ENCODE measurements at places on chromosomes 6 and 20. TPM values are rescaled to one million over a fixed set of nuclear protein-coding genes. Genes with fewer than 3 reads are reported as not detected.

LST1 gene
- polyA plus RNA-seq, result 0.18 TPM

CST4 gene
- polyA plus RNA-seq, result not detected

LRRN4 gene
- polyA plus RNA-seq, result 0.06 TPM

HEBP2 gene
- 23.6 TPM for polyA plus RNA-seq

RAET1L gene
- not detected for polyA plus RNA-seq

MTHFD1L gene
- polyA plus RNA-seq, result 58.9 TPM

All from BJ (cell line).